ENCODE measurements at places on chromosomes 13 and 19.

DNA sequence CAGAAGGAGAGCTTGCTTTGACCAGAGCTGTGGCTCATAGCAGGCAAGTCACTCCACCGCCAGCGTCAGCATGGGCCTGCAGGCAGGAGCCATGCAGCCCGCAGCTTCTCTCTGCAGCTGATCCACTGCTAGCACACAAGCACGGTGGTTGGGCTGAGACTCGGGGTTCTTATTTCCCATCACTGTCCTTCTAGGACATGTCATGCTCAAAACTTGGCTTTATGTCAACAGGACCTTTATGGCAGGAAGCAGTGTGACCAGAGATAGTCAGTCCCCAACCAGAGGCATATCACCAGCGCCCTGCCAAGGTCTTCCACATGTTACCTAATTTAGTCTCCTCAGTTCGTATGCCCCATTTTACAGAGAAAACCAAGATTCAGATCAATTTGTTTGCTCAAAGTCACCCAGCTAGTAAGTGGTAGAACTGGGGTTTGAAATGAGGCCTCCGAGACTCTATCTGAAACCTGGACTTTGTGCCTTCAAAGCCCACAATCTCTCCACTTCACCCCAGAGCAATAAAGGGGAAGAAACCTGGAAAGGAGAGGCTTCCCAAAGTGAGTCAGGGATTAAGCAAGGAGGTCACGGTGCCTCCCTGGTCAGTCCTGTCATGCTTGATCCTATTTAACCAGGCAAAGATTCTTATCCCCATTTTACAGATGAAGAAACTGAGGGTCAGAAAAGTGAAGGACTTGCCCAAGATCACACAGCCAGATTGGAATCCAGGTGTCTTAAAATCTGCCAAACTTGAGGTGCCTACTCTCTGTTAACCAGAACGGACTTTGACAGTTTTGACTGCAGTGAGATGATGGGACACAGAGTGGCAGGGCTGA, 5.1 kb downstream of the TMEM272 start:
- no peak for DNase-seq

DNA sequence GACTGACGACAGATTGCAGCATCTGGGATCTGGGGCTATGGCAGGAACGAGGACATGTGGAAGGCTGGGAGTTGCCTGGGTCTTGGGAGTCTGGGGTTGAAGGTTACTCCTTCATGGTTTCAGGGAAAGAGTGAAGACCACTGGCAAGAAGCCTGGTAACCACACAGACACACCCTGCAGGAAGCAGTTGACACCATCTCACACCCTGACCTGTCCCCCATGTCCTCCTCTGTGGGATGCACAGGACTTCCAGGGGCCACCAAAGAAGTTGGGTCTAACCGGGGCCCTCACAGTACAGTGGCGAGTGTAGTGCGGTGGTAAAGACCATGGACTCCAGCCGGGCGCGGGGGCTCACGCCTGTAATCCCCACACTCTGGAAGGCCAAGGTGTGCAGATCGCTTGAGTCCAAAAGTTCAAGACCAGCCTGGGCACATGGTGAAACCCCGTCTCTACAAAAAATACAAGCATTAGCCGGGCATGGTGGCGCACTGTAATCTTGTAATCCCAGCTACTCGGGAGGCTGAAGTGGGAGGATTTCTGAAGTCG, 10.6 kb upstream of the FFAR2 start:
- no peak for DNase-seq

GRCh38 chr19:3266092-3266693, 41.7 kb downstream of the CELF5 start:
- no peak for DNase-seq

GRCh38 chr13:101178406-101178805, 237.9 kb downstream of the NALCN start:
- no peak for DNase-seq

- DNase-seq, result no peak
Observed at GRCh38 chr13:111614613-111615012, 294.2 kb downstream of the TEX29 start.

- DNase-seq, result no peak
Observed at GRCh38 chr13:55990631-55991030, 1150.1 kb upstream of the PRR20A start.

DNA sequence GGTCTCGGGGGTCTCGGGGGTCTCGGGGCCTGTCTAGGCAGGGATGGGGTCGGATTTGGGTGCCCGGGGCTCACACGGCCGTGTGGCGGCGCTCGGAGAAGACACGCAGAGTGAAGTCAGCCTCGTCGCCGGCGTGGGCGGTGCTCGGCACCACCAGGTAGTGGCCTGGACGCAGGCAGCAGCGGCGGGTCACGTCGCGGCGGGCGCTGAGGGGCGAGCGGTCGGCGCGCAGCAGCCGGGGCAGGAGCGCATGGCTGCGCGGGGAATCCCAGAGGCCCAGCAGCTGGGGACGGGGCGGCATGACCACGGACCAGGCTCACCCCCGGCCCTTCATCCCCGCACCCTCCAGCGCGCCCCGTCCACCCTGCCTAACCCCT, 8.2 kb downstream of the CAPN12 start:
- DNase-seq, result peak; percentile 87

DNA sequence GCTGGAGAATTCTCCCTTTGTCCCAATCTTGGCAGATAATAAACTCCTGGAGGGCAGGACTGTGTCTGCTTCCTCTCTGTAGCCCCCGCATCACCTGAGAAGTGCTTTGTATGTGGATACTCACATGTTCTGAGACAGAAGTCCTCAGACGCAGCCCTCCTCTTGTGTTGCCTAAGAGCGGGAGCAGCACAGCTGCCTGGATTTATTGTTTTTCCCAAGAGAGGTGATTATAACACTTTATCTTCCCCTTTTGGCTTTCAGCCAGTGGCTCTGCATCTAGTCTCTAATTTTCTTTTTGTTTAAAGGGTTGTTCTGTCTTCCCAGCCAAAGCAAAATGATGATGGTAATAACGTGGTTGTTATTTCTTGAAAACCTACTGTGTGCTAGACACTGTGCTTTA, 36.1 kb downstream of the OLFM4 start:
- DNase-seq, result no peak

DNA sequence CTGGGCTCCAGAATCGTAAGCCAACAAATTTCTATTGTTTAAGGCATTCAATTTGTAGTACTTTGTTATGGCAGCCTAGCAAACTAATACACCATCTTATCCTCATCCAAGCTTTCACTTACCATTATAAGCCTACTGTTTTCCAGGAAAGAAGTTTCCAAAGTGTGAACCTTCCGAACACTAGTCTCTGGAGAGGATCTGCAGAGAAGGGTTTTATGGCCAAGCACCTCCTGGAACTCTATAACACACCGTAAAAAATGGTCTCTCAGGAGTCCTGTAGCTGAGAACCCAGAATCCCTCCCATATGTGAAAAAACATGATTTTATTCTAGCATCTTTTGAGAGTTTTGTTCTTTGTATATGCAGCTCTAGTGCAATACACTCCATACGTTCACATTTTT, 142.1 kb downstream of the POSTN start:
- no peak for DNase-seq

GRCh38 chr13:32585550-32586079, 637 bp upstream of the PDS5B start:
- DNase-seq, result no peak

- no peak for DNase-seq
Observed at GRCh38 chr19:19338082-19338481, 17.5 kb downstream of the MAU2 start.

- no peak for DNase-seq
Observed at GRCh38 chr19:15635016-15635805, 5.5 kb upstream of the CYP4F3 start.
